ENCODE measurements at places on chromosomes 1 and 21.

GRCh38 chr1:82845866-82846265 is 1045.1 kb downstream of the ADGRL2 start:
- DNase-seq, result no peak

GRCh38 chr21:36207577-36208320 is 51.1 kb downstream of the DOP1B start:
- DNase-seq, result no peak

DNA sequence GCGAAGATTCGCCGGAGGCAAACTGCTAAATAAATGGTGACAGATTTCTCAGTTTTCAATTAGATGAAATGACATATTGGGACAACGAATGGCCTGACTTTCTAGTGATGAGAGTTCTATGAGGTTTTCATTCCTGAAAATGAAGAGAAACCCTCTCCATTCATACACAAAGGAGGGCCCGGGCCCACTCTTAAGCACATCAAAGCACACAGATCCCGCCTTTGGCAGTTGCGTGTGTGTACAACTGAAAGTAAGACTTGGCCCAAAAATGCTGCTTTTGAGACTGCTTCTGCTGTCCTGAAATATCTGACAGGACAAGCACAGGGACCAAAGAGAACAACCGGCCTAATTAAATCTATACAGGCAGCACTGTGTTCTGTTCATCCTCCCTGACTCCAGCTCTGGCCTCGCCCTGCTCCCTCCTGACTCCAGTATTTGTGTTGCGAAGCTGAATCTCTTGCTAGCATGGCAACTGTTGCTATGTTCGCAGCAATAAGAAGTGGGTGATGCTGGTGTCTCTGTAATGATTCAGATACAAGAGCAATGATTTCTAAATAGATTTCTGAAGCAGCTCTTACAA is 7.4 kb downstream of the LRRC53 start:
- DNase-seq, result no peak

DNA sequence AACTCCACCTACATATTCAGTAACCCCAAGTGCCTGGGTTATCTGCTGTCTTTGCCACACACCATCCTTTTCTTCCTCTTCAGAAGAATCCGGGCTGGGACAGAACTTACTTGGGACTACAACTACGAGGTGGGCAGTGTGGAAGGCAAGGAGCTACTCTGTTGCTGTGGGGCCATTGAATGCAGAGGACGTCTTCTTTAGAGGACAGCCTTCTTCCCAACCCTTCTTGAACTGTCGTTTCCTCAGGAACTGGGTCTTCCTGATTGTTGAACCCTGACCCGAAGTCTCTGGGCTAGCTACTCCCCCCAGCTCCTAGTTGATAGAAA is 10.5 kb downstream of the CERS2 start:
- no peak for DNase-seq

DNA sequence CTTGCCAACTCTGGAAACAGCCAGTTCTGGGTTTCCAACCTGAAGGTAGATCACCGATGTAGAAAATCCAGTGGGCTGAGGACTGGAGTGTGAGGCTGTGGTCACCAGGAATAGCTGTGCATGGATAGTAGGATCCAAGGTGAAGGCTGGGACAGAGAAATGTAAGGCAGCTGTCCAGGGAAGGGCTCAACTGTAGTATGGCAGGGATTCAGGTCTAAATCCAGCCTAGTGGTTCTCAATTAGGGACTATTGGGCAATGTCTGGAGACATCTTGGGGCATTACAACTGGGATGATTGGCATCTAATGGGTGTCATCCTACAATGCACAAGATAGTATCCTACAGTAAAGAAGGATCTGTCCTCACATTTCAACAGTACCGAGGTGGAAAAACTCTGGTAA is 67.7 kb upstream of the RUNX1 start:
- DNase-seq, result no peak

DNA sequence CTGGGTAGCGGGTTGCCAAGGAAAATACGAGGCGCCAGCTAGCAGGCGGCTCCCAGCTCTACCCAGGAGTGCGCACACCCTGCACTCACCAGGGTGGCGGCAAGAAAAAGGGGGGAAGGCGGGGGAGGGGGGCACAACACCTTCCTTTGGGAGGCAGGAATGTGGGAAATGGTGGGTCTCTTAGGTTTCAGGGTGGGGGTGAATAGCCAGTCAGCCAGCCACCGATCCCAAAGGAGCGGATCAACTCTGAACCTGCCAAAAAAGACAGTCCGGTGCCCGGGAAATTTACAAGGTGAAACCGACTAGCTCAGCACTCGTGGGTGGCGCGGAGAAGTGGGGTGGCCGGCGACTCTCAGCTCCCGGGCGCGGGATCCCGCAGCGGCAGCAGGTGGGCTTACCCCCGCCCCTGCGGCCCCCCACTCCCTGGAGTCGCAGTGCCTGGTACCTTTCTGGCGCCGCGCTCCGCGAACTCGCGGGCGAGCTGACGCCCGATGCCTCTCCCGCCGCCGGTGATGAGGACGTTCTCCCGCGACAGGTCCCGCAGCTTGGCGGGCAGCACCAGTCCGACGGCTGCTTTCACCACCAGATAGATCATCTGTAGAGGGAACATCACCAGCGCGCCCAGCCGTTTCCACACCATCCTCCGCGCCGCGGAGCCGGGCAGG is 1.2 kb downstream of the DHRS3 start:
- DNase-seq, result no peak

- no peak for DNase-seq
Measured at GRCh38 chr1:21610027-21610426, 59.1 kb downstream of the RAP1GAP start.

- DNase-seq, result no peak
Measured at GRCh38 chr1:182215764-182216163, 154.3 kb upstream of the ZNF648 start.

DNA sequence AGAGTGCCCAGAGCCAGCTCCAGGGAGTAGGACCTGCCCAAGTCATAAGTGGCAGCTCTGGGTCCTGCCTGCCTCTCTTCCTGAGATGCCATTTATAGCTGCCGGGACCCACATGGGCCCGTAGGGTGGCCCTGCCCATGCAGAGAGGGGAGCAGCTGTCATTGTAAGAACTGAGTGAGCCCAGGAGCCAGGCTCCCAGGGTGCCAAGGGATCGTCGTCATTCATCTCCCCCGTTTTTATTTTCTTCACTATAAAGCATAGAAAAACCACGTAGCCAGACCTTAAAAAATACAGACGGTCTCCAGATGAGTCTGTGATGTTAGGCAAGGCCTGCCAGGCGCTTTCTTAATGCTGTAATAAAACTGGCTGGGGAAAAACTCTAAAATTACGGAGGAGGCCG is 90.7 kb downstream of the IGSF21 start:
- no peak for DNase-seq

GRCh38 chr1:202029171-202029665 is 18.8 kb downstream of the ELF3 start:
- DNase-seq, result no peak

DNA sequence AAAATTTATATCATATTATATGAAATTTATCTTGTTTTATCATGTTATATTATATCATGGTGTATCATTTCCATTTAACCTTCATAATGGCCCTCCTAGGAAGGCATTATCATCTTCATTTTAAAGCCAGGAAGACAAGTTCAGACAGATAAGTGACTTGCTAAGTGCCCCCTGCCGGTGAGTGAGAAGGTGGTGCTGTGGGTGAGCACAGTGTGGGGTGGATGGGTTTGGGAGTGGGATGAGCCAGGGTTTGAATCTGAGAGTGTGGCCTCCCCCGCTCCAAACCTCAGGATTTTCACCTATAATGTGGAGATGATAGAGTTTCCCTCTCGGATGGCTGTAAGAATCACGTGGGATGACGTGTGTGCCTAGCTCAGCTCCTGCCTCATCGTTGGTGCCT is 108.7 kb upstream of the IGSF21 start:
- no peak for DNase-seq

DNA sequence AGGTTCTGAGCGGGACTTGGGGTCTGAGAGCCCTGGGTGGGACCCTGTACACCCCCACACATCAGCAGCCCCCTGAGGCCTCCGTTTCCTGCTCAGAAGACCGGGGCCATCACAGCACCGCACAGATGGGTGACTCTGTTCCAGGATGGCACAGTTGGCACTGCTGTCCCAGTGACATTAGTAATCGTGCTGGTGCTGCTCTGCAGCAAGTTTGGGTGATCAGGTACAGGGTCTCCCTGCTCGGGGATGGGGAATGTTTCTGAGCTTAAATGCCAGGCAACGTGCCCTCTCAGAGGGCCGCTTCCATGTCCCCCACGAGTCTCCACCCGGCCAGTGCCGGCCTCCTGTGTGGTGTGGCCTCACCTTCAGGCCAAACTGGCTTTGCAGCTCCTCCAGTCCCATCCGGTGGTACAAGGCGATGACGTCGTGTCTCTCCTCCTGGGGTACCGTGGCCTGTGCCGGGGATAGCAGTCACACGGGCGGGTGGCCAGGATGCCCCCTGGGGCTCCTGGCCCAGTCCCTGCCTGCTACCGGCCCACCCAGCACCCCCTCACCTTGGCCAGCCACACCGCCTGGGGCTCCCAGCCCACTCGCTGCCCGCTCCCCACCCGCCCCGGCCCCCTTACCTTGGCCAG is 17.1 kb downstream of the PRXL2B start:
- no peak for DNase-seq

- no peak for DNase-seq
Measured at GRCh38 chr1:186923486-186923885, 94.7 kb downstream of the PLA2G4A start.

DNA sequence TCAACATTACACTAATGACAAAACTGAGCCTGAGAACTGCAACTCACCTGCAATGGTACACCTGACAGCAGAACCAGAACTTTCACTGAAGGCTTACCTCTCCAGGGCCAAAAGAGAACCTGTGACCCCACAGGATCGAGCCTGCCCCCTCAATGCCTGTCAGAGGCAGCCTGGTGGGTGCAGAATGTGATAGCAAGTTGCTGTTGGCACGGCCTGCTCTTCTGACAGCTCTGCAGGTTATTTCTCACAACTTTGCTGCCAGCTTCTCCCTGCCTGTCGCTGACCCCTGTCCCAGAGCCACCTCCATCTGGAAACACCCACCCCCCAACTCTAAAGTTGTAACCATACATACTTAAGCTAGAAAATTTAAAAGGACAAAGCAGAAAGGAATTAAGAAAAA is 35.2 kb downstream of the HIVEP3 start:
- DNase-seq, result no peak

GRCh38 chr1:26016953-26017545 is 4.5 kb upstream of the EXTL1 start:
- no peak for DNase-seq

GRCh38 chr1:32464191-32464715 is 619 bp upstream of the ZBTB8B start:
- no peak for DNase-seq

DNA sequence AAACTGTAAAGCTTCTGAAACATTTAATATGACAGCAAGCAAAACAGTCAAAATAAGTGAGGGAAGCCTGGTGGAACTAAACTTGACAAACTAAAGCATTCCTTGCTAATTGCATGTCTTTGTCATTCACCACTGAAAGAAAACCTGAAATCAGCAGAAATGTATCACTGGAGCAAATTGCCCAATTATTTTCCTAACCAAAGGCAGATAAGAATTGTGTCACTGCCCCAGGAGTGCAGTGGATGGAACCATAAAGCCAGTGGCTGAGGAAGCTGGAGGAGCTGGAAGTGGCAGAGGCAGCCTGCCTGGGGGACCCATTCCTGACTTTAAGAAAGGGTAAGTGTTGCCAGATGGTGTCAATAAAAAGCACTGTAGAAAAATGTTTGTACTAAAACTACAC is 2.7 kb upstream of the SLC30A10 start:
- no peak for DNase-seq

DNA sequence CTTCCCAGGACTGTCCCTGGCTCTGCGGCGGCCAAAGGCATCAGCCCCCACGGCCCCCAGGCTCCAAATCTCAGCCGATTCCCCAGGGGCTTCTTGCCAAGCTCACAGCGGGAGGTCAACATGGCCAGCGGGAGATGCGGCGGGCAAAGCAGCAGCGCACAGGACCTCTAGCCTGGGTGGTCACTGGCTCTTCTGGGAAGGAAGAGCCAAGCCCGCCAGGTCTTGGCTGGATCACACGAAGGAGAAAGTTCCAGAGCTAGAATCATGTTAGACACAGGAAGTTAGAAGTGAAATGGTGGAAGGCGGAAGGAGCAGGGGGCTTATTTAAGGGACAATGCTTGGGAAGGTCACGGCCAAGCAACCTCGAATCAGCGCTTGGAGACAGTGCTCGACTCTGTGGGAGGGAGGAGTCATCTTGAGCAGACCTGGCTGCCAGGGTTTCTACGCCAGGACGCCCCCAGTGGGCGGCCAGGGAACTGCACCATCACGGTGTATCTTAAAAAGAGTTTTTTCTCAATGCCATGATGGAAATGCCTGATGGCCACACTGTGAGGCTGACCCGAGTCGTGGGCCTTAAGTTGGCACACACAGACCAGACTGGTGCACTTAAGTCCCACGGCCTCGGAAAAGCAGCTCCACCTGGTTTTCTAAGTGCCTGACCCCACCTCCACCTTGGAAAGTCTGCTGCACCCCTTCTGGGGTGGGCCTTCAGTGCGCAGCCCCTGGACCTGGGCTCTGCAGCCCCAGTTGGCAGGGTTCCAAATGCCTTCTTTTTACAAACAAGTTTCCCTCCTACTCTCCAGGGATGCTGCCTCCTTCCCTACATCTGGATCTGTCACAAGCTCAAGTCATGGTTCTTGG is 29.3 kb downstream of the SLC66A1 start:
- DNase-seq, result no peak

- DNase-seq, result no peak
Measured at GRCh38 chr1:39214998-39215873, 10.7 kb downstream of the MACF1 start.

DNA sequence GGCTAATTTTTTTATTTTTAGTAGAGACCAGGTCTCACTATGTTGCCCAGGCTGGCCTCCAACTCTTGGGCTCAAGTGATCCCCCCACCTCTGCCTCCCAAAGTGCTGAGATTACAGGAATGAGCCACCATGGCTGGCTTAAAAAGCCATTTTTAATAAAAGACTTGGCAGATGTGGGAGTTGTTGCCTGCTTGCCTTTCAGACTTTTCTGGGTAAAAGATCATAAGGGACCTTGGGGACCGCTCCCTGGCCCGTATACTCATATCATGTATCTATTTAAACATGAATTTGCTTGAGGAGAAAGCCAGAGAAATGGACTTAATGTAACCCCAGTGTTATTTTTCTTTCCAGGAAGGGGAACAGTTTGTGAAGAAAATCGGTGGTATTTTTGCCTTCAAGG is 23.4 kb upstream of the PODN start:
- no peak for DNase-seq

DNA sequence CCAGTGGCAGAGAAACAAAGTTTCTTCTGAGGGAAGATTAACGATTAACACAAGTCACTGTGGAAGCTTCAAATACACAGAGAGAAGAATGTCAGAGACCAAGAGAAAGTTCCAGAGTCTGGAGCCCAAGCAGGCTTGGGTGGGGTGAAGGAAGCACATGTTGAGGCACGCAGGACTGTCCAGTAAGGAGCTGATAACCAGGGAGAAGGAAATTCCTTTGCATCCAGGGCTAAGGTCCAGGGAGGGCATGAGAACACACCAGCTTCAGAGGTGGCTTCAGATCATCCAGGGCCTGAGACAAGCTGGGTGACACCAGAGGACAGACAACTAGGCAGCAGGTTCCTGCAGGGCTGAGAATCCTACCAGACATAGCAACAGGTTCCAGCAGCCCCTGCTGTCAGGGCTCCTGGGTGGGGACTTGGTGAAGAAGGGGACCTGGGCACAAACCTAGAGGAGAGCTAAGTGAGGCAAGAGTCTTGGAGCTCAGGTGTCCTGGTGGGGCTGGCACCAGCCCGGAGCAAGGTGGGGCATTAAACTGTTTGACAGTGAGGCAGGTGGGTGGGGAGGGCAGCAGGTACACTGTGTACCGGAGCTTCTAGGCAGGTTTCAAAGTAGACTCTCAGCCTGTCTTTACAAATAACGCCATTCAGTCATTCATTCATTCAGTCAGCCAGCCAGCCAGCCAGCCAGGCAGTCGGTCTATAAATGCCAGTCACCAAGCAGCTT is 2.6 kb upstream of the SPRR1A start:
- no peak for DNase-seq

GRCh38 chr1:109567877-109568672 is 19.7 kb downstream of the GNAI3 start:
- no peak for DNase-seq
